ENCODE measurements at places on chromosomes 5 and 9.

DNA sequence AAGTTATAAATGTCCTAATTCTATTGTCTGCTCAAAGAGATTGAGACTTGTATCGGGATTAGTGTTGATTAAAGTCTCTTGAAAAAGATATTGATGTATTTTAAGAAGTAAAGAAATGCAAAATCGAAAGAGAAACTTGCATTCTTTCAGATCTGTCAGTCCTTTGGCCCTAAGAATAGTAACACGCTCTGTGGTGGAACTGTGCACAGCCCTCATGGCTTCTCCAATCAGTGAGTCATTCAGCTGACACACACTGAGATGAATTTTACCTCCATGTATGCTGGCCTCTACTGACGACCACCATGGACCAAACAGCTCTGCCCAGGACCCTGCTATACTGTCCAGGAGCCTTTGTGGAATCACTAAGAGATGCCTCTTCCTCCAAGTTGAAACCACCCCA lies 232.4 kb downstream of the ESM1 start:
- no peak for DNase-seq

DNA sequence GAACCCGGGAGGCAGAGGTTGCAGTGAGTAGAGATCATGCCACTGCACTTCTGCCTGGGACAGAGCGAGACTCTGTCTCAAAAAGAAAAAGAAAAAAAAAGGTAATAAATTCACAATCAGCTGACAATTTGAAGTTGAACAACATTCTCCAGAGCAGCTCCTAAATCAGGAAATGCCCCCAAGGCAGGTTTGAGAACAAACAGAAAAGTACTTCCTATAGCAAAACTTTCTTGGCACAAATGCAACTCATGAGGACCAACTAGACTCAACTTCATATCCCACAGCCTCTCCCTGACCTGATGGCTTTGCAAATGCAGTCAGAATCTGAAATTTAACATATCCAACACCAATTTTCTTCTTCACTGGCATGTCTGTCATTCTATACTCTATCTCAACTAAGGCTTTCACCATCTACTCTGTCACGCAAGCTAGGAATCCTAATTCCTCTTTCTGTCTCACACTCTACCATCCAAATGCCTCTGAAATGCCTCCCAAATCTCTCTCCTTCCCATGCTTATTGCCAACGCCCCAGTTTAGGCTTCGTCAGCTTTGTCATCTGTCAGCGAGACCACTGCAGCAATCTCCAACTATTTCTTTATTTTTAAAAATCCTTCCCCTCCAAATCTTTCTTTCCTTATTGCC lies 113.3 kb downstream of the MAPKAP1 start:
- no peak for DNase-seq

DNA sequence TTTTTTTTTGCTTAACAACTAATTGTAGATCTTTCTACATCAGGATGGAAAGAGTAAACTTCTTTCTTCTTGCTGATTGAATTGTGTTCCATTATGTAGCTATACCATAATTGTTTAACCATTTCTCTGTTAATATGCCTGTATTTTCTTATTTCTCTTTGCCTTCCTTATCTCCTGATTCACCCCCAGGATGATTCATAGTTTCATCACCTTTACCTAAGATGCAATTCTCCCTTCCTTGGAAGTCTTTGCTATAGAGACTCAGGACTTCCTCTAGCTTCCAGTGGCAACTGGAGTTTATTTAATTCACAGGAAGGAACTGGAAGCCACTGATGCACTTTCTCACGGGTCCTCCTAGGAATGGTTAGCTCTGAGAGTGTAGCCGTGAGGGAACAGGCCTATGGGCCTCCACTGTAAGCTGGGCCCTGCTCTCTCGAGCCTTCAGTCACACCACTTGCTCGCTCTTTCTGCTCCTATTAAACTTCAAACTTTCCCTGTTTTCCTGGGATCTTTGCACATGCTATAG lies 83.1 kb downstream of the FGF1 start:
- DNase-seq: no peak

DNA sequence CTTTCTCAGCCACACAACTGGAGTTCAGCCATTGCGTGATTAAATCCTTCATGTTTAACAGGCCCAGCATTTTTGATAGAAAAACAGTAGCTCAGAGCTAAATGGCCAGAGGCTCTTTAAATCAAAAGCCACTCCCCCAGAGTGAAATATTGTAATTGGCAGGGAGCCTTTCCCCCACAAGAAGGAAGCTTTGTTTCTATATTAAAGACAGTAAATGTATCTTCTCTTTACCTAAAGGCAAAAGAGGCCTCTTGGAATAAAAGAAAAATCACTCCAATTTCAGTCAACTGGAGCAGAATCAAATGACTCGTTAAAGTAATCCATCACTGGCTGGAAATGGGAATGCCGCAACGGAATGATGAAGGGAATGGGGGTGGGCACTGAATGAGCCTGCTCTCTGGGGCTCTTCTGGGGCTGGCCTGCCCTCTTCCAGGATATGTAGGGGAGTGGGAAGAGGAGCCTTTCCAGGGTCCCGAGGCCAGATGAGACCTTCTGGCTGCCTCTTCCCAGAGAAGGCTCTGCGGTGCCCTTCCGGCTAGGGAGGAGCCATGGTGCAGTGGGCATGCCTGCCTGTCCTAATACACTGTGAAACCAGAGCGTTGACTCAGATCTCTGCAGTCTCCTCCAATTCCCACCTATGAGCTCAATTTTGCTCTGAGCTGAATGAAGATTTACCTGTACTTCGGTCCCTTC lies 45.2 kb downstream of the ANKDD1B start:
- no peak for DNase-seq

GRCh38 chr9:121268851-121269641 lies 1.1 kb downstream of the GSN start:
- DNase-seq: no peak

- DNase-seq: no peak
Observed at GRCh38 chr9:136624184-136624951, 38.3 kb upstream of the EGFL7 start.

- no peak for DNase-seq
Observed at GRCh38 chr9:114224247-114224610, 68.9 kb downstream of the COL27A1 start.

DNA sequence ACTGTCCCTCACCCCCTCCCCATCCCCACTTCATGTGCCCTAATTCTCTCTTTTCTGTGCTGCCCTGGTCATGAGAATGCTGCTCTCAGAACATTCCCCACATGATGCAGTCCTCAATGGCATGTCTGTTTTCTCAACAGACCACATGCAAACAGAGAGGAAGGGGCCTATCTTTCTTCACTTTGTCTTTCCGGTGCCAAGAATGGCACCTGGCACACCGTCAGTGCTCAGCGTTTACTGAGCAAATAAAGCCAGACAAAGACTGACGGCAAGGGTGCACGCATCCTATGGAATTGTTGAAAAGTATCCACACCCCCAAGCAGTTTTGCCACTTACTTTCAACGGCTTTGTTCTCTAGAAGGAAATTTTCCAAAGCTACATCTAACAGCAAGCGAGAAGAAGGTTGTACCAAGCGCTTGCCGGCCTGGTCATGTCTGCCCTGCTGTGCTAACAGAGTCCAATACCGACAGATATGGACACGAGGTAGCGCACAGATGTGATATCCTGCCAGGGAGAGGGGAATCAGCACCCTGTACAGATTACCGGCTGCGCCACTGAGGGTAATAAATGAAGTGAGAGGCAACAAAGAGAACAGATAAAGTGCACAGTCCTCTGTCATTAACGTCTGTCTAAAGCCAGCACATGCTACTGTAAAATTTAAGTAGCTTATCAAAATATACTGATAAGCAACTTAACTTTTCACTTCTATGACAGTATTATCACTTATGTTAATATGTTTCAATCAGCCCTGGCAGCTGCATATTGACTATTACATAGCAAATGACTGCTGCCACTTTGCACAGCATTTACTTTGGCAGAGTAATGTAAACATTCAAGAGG lies 251.7 kb downstream of the DENND1A start:
- no peak for DNase-seq

- no peak for DNase-seq
Observed at GRCh38 chr5:134420343-134420742, 8.7 kb upstream of the CDKN2AIPNL start.

DNA sequence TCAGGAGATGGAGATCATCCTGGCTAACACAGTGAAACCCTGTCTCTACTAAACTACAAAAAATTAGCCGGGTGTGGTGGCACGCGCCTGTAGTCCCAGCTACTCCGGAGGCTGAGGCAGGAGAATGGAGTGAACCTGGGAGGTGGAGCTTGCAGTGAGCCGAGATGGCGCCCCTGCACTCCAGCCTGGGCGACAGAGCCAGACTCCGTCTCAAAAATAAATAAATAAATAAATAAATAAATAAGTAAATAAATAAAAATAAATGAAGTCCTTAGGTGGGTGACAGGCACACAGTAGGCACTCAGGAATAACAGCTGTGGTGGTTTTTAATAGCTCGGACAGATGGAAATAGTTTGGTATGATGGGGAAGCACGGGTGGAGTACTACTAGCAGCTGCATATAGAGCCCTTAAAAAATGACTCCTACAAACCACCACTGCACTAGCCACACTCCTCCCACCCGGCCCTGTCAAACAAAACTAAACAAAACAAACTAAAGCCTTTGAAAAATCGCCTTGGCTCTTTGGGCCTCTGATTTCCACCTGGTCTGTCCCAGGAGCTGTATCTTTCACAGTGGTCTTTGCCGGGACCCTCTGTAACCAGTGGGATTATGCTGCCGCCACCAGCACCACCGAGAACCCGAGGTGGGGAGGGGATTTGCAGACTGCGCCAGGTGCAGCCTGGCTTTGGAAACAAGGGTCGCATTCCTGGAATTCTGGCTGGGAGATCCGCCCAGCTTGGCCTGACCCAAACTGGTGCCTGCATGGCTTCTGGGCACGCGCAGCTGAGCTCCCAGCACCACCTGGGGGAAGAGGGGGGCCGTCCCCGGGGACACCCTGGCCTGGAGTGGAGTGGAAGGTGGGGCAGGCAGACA lies 5.1 kb upstream of the WDR5 start:
- no peak for DNase-seq

DNA sequence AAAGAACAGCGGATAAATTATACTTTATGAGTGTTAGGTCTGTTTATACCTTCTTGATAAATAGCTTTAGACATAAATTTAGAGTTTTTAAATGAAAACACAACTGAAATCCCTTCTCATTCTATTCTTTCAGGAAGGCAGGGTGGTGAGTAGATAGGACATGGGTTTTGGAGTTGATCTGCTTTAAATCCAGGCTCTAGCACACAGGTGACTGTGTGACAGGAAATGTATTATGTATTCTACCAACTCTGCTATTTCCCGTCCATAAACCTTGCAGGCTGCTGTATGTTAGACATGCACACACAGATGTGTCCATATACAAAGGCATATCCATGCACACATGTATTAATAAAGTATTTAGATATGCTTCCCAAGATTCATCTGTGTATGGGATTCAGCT lies 19.3 kb upstream of the CARTPT start:
- DNase-seq: no peak

GRCh38 chr9:117723986-117724625 lies 19.9 kb downstream of the TLR4 start:
- DNase-seq: no peak
